ENCODE measurements at places on chromosomes 16 and 17. TPM values are rescaled to one million over a fixed set of nuclear protein-coding genes. Genes with fewer than 3 reads are reported as not detected.
A peak's percentile ranks its signal among the peaks of the same experiment; 100 is the strongest.

Gene OSGIN1
- 0.90 TPM for total RNA-seq

Gene KCNJ16
- total RNA-seq, result not detected

Gene C16orf74
- total RNA-seq, result 5.0 TPM

Gene CD300H
- total RNA-seq, result not detected

Gene SYT17
- total RNA-seq, result not detected

Gene KRT24
- not detected for total RNA-seq

Gene LGALS9B
- total RNA-seq, result not detected

Gene EPOP
- 0.36 TPM for total RNA-seq

Gene HAP1
- total RNA-seq, result under 0.01 TPM

- no peak for DNase-seq
Observed at GRCh38 chr16:22008215-22009059, 526 bp downstream of the MOSMO start.

GRCh38 chr17:12230481-12231354 is 210.0 kb downstream of the MAP2K4 start:
- DNase-seq, result peak; percentile 53

GRCh38 chr16:15961571-15962090 is 12.2 kb downstream of the ABCC1 start:
- no peak for DNase-seq

GRCh38 chr17:8019166-8019565 is 16.8 kb downstream of the GUCY2D start:
- no peak for DNase-seq

GRCh38 chr17:39525801-39526506 is 64.7 kb downstream of the CDK12 start:
- DNase-seq, result no peak

GRCh38 chr16:73209190-73209589 is 161.3 kb upstream of the ZFHX3 start:
- DNase-seq, result no peak

- peak; percentile 61 for DNase-seq
Observed at GRCh38 chr17:6471531-6472465, 27.5 kb downstream of the PIMREG start.

DNA sequence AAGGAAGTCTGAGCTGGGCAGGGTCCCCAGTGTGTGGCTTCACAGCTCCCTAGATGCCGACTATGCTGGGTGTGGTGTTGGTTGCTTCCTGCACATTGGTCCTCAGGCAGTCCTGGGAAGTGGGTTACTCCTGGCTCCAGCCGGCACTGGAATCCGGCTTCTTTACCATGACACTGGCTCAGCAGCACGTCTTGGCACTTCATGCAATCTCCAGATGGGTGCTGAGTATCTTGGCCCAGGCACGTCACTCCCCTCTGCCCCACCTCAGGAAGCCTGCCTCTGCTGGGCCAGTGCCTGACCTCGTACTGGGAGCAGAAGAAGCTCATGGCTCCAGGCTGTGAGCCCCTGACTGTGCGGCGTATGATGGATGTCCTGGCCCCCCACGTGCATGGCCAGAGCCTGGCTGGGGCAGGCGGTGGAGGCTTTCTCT is 24.5 kb downstream of the FCSK start:
- no peak for DNase-seq

- peak; percentile 7 for DNase-seq
Observed at GRCh38 chr16:68319185-68319908, 8.5 kb downstream of the PRMT7 start.

GRCh38 chr16:80938004-80938878 is 68.4 kb downstream of the CMC2 start:
- DNase-seq, result peak; percentile 94

GRCh38 chr17:30378241-30378824 is 394 bp upstream of the CPD start:
- DNase-seq, result peak; percentile 11

- DNase-seq, result peak; percentile 27
Observed at GRCh38 chr17:78747488-78747887, 34.6 kb downstream of the CYTH1 start.

DNA sequence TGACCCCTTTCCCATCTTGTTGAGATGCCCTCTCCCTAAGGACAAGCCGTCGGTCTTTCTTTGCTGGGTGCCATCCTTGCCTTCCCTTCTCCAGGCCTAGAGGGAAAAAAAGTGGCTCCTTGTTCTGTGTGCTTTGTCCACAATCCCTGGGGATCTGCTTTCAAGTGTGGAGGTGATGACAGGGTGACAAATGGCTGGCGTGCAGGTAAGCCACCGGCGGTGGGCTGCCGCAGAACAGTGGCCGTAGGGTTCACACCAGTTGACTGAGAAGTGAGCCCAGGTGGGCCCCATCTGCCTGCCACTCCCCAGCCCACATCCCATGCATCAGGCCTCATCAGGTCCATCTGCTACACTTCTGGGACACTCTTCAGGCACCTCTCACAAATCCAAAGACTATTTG is 11.4 kb upstream of the CALB2 start:
- DNase-seq, result no peak

DNA sequence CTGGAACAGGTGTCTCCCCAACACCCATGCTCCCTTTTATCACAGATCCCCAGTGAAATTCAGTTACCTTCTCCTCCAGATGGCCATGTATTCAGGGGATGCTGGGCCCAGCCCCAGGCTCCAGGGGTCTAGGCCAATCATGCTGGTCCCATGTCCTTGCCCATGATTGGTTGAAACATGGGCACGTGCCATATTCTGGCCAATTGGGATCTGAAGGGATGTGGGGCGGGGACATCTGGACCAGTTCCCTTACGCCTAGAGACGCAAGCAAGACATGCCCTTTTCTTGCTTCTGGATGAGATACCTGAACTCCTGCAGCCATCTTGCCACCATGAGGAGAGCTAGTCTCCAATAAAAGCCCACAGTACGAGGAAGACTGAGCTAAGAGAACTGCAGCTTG is 31.0 kb upstream of the ST6GALNAC1 start:
- DNase-seq, result no peak

DNA sequence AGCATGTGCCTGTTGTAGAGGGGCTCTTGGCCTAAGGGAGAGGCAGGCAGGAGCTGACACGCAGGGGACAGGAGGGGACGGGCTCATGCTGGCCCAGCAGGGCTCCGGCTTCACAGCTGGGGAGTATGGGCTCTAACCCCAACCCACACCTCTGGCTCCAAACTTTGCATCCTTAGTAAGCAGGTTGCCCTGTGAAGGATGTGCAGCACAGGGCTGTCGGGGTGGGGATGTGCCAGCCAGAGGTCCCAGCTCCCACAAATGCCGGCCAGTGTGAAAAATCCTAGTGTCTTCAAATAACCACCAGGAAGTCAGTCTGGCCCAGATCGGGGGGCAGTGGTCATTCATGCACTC is 14.0 kb upstream of the FAM83G start:
- DNase-seq, result no peak

DNA sequence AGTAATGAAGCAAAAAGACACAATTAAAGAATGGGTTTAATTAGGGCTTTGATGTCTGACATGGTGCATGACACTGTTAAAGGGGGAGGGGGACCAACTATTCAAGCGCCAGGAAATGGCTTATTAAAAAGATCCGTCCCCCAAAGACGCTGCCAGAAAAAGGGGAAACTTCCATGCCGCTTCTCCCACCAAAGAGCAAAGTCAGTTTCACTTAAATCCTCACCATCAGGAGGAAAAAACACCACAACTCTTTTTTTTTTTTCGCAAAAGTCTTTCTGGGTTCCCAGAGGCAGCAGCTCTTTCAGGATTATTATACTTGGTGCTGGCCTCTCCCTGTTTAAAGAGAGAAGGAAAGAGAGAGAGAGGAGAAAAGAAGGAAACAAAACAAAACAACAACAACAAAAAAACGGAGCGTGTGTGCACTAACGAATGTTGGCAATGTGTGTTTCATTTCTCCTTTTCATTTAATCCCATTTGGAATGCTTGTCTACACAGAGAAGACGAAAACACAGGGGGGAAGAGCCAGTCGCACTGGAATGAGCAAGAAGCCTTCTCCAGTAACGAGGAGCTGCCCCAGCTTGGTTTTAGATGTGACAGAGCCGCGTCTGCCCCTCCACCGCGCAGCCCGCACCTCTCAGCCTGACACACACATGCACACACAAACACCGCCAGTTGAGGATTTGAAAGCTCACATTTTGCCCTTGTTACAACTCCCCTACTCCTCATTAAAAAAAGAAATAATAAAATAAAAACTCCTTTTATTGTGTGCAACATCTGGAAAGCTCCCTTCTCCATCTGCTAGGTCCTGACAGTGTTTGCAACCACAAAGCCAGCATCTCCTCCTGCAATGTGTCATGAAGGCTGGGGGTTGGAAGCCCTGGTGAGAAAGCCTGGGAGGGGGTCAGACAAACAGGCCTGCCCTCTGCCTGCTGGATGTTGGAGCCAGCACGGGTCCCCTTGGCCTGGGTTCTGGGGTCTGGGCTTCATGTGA is 32.7 kb upstream of the AXIN2 start:
- DNase-seq, result peak; percentile 34

- no peak for DNase-seq
Observed at GRCh38 chr16:82040296-82040695, 5.2 kb downstream of the HSD17B2 start.

DNA sequence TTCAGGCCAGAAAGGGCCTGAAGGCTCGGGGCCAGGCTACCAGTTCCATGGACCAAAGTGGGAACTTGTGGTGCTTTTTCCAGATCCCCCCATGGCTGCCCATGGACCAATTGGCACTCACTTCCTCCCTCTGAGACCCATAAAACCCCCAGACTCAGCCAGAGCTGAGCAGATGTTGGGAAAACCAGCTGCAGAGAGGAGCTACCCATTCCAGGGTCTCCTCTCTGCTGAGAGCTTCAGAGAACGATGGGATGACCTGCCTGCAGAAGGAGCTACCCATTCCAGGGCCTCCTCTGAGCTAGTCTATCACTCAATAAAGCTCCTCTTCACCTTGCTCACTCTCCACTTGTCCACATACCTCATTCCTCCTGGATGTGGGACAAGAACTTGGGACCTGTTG is 52.2 kb upstream of the MED9 start:
- DNase-seq, result no peak

DNA sequence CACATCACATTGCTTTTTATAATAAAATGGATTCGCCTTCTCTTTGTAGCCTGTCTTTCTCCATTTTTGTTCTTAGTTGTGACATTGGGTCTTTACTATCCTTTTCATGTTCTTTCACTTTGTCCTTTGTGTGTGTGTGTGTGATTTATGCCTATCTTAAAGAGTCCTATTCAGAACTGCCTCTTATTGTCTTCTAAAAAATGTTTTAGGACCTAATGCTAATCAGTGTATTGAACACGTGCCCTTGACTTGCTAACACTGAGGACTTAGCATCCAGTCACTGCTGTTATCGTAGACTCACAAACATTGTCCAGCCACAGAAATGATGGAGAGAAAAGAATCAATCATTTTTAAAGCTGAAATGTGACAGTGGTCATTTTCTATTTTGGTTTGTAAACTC is 251.9 kb downstream of the CNTNAP4 start:
- no peak for DNase-seq

DNA sequence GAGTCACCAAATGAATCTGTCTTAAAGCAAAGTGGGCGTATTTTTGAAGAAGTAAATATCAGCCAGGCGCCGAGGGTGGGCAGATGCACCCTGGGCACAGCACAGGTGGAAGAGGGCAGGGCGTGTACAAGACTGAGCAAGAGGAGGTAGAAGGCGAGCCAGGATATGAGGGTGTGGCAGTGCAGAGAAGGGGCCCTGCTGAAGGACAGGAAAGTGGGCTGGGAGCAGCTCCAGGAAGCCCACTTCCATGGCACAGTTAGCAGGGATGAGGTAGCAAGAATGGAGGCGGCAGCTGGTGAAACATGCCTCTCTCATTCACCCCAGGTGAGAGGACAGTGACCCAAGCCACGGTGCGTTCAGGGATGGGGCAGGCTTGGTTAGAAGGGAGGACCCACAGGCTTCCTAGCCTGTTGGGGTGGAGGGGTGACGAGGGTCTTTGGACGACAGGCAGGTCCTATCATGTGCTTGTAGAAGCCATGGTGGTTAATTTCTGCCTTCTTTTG is 149.3 kb downstream of the CLEC16A start:
- no peak for DNase-seq

GRCh38 chr16:28289048-28289447 is 3.3 kb upstream of the SBK1 start:
- no peak for DNase-seq

GRCh38 chr17:72120642-72121163 is at the start of gene SOX9:
SOX9 (plus strand) TSS chr17:72121020; CDS start chr17:72121392, 372 bp downstream.
- DNase-seq, result peak; percentile 96

- DNase-seq, result no peak
Observed at GRCh38 chr17:56083475-56083874, 69.8 kb upstream of the ANKFN1 start.

DNA sequence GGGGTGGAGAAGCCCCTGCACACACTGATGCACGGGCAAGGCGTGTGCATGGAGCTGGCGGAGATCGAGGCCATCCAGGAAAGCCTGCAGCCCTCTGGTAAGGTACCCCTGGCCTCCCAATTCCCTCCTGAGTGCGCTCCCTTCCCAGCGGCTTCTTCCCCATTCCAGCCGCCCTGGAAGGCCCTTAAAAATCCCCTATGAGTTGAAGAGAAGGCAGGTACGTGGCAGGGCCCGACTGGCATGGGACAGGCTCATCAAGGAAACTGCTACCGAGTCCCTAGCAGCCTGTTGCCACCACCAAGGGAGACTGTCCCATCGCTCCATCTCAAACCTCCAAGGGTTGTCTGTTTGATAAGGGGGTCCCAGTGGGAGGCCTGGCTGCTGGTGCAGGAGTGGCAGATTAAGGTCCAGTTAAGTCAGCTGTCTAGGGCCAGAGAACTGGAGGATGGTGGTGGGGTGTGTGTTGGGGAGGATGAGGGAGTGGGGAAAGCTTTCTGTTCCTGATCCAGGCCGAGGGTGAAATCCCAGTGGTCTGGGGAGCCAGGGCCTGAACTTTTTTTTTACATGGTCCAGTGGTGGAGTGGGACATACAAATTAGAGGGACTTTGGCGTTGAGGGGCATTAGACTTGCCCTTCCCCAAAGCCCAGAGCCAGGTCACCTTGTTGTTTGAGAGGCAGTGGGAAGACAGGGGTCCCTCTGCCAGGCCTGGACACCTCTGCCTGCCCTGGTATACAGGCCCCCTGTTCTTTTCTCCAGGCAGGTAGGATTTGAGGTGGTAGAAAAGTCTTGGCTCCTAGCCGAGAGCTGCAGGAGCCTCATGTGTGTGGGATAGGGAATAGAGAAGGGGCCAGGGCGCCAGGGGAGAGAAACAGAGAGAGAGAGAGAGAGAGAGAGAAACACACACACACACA is 994 bp downstream of the IGFBP4 start:
- DNase-seq, result peak; percentile 19

- no peak for DNase-seq
Observed at GRCh38 chr16:5575646-5576245, 478.2 kb upstream of the EEF2KMT start.

DNA sequence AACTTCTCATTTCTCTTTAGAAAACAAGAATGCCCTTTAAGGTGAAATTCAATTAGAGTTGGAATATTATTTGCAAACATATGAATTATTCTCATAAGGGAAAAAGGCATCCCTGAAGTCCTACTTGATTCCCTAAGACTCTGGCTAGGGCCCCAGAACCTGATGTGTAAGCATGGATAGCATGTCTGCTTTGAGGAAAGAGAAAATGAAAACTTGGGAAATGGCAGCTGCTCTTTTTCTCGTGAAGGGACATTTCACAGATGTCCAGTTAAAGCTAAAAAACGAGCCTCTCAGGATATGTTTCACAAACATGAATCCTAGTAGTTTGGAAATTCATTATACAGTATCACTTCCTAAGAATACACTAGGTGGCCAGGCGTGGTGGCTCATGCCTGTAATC is 112.3 kb upstream of the CLEC3A start:
- no peak for DNase-seq

Measured in IMR-90 (cell line).